NCI-H2081 treated with DMSO at 0.1 percent for 48 hours (cell line): ENCODE measurements at places on chromosomes 16 and 17.

- DNase-seq = no peak
Measured at GRCh38 chr17:80092959-80093358, 8.4 kb upstream of the GAA start.

- no peak for DNase-seq
Measured at GRCh38 chr17:36117505-36118382, 14.1 kb downstream of the CCL4 start.

DNA sequence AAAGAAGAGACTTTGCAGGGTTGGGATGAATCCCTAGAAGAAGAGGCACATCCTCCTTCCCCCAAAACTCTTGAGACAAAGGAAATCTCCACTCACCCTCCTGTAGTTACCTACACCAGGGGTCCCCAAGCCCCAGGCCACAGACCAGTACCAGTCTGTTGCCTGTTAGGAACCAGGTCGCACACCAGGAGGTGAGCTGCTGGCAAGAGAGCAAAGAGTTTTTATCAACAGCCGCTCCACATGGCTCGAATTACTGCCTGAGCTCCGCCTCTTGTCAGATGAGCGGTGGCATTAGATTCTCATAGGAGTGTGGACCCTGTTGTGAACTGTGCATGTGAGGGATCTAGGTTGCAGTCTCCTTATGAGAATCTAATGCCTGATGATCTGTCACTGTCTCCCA lies 98.9 kb downstream of the CCT6B start:
- no peak for DNase-seq

- no peak for DNase-seq
Measured at GRCh38 chr16:2775765-2776499, 1.1 kb downstream of the ELOB start.

DNA sequence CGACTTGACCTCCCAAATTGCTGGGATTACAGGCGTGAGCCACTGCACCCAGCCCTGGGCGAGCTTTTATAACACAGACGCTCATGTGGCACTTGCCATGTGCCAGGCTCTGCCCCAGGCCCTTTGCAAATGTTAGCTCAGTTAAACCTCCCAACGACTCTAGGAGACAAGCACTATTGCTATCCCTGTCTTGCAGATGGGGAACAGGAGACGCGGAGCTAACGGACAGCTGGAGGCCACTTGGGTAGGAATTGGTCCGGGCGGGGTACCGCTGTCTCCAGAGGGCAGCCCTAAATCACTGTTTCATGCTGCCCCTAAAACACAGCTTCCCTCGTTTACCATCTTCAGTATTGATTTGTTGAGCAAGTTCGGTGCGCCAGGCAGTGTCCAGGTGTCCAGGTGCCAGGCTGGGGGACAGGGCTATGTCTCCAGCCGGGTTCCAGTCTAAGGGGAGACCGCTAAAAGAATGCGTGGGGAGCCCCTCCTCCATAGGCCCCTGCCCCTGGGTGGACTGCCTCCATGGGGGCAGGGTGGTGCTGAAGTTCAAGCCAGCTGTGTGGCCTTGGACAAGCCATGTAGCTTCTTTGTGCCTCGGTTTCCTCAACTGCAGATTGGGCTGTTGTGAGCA lies 23.7 kb downstream of the TMEM235 start:
- no peak for DNase-seq

DNA sequence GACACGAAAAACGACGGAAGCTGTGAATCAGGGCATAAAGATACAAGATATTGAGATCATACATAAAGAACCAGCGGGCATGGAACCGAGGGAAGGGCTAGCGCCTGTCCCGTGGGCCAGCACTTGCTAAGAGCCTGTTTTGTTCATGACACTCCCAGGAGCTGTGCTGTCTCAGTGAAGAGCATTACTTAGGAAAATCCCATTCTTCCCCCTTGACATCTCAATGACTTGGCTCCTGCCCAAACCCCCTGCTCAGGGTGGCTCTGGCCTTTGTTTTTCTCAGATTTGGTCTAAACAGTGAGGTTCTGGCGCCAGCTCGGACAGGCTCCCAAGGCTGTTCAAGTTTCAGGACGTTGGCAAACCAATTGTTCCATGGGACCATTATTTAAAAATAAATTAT lies 79.1 kb upstream of the SEC14L1 start:
- DNase-seq = no peak

GRCh38 chr16:11408216-11408615 lies 63.0 kb downstream of the RMI2 start:
- DNase-seq = no peak

DNA sequence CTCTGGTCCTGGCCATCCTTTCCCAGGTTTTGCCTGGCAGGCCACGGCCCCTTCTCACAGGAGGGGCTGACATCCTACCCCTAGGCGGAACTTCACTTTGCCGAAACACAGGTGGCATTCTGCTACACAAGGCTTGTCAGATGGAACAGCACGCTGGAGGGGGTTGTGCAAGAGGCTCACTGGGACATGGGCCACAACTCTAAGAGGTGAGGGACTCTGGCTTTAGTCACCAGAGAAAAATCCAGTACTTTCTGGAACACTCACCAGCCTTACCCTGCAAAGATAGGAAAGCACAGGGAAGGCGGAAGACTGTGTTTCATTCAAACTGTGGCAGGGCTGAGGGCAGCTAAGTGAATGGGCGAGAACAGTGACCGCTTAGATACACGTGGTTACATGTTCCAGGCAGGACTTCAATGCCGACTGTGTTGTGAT lies 18.3 kb downstream of the CDC42EP4 start:
- DNase-seq = no peak

- no peak for DNase-seq
Measured at GRCh38 chr16:677316-678190, 2.1 kb downstream of the RHBDL1 start.

GRCh38 chr17:28187931-28188330 lies 131.1 kb upstream of the TMEM97 start:
- DNase-seq = no peak

- DNase-seq = no peak
Measured at GRCh38 chr16:10812312-10813098, 6.1 kb downstream of the TVP23A start.

DNA sequence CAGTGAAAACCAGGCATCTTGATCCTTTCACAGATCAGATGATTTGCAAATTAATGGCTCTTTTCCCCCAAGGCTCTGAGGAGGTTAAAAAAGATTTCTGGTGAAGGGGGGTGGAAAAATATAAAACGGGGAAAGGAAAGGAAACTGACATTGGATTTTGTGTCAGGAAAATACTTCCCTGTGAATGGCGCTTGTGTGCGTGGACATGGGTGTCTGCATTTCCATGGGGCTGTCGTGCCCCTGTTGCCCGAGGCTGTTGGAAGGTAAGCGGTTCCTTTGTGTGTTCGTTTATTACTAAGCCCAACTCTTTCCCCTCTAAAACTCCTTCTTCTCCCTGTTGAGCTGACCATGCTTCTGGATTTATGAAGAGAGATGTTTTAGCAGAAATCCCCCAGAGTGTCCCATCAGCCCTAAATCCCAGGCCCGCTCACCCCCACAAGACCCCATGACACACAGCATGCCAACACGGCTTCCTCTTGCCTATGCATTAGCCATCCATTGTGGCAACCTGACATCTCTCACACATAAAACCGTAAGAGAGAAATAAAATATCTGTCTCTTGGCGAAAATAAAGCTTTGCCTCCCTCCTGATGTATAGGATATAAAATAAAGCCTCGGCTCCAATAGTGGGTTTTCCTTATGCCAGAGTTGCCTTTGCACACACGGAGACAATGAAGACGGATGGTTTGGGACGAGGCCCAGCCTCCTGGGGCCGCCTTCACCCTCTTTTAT lies 7.3 kb upstream of the LHX1 start:
- DNase-seq = no peak

DNA sequence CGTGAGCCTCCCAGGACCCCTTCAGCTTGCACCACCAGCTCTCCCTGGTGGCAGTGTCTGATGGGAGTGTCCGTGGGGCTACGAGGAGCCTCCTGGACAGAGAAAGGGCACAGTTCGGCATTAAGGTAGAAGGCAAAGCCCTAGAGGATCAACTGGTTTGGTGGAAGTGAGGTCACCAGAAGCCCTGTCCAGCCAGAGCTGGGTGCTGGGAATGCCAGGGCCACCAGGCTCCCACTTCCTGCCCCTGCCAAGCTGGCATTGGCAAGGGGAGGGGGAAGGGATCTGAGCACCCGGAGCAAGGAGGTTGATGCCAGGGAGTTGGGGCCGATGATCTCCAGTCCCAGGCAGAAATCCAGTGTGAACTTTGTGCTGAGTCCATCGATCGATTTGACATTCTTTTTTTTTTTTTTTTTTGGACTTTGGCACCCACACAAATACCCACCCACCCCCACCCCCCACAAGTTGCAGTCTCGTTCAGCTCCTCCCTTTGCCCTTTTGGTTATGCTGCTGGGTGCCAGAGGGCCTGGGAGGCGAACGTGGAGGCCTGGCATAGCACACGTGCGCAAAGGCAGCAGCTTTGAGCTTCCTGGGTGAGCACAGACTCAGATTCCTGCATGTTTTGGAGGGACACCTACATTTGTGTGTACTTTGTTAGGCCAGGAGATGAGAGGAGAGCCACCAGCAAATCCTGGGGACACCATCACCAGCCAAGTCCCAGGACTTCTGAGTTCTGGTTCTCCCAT lies 2.1 kb downstream of the NHERF1 start:
- DNase-seq = no peak

GRCh38 chr17:80585890-80586845 lies 41.5 kb downstream of the RPTOR start:
- no peak for DNase-seq

DNA sequence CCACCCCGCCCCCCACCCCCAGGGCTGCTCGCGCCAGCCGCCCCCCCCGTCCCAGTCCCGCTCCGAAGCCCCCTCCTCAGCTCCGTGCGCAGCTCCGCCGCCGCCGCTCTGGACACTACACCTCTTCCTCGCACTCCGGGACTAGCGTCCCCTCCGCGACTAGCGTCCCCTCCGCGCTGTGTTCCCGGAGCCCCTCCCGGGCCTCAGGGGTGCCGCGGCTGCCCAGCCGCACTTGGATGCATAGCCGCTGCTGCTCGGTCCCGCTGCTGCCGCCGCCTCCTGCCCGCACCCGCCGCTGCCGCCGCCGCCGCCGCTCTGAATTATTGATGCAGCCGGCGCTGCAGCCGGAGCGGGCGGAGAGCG lies at the start of gene CBLN1:
TSS of gene CBLN1 (minus strand) at position 359 of the 363 bp plus-strand sequence. CDS start 373 bp downstream, outside the sequence.
- no peak for DNase-seq

DNA sequence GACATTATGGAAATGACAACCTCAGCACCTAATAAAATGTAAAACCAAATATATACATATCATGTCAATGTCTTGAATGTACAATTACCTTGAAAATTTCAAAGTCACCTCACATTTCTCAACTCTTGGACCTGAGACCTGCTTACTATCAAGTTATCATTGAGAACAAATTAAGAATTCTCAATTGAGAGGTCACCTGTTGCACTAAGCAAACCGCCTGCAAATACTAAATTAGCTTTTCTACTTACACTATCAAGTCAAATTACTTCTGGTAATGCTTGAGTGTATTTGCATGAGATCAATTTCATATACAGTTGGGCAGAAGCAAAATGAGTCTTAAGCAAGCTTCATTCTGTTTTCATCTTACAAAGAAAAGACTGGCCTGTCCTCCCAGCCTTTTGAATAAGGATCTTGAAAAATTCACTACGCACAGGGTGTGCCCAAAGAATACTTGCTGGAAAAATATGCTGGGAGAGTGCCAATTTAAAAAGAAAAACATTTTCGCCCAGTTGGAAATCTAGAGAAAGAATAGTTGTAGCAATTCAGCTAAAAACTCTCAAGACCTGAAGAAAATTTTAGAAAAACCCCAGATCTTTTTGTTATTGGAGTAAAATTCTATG lies 35.7 kb downstream of the KANSL1 start:
- DNase-seq = no peak

- DNase-seq = no peak
Measured at GRCh38 chr16:56013962-56014552, 138.9 kb upstream of the CES5A start.

DNA sequence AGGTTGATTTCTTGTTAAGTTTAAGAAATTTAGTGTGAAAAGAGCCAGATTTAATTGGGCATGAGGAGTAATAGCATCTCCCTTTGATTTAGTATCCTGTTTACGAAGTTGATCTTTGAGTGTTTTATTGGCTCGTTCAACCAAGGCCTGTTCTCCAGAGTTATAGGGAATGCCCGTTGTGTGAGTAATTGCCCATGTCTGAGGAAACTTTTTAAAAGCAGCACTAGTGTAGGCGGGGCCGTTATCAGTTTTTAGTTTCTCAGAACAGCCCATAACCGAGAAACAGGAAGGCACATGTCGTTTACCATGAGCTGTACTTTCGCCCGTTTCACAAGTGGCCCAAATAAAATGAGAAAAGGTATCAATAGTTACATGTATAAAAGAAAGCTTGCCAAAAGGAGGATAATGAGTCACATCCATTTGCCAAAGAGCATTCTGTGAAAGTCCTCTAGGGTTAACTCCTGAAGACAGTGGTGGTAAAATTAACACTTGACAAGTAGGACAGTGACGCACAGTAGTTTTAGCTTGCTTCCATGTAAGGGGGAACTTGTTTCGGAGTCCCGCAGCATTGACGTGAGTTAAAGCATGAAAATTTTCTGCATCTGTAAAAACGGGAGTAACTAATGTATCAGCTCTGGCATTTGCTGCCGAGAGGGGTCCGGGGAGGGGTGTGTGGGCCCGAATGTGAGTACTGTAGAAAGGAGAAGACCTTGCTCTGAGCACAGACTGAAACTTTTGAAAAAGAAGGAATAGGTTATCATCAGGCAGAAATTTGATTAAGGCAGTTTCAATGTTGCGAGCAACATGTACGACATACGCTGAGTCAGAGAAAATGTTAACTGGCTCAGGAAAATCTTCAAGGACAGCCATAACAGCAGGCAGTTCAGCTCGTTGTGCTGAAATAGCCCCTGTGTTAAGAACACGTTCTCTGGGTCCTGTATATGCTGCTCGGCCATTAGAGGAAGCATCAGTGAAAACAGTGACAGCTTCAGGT lies 18.5 kb upstream of the KCTD5 start:
- no peak for DNase-seq

DNA sequence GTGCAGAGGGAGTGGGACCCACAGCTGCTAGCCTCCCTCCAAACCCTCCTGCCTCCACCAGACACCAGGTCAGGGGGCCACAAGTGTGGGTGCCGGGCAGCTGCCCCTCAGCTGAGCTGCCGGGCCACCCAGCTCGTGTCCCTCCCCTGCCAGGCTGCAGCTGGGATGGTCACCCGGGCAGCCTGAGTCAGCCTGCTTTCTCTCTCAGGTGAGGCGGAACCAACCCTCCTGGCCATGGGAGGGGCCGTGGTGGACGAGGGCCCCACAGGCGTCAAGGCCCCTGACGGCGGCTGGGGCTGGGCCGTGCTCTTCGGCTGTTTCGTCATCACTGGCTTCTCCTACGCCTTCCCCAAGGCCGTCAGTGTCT lies 6.9 kb downstream of the SLC16A3 start:
- no peak for DNase-seq

DNA sequence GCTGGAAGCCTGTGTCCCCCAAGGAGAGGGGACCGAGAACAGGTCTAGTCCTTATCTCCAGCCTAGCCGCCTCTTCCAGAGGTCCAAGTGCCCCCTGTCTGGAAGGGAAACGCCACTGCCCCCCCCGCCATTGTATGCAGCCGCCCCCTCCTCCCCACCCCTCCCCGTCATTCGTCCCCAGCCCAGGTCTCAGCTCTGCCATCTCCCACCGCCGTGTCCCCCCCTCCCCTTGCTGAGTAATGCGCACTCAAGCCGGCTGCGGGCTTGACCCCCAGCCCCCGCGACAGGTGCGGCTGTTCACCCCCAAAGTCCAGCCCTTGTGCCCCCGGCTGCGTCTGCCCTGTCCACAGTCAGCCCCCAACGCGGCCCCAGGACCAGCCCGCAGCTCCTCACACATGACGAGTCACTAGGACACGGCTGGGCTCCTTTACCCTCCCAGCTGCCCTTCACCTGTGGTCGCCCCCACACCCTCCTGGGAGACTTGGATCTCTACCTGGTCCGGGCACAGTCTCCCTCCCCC lies 622 bp downstream of the GPRC5B start:
- DNase-seq = no peak

GRCh38 chr17:5539286-5539685 lies 45.0 kb downstream of the NLRP1 start:
- DNase-seq = no peak

GRCh38 chr17:45184144-45184543 lies 22.5 kb downstream of the HEXIM2 start:
- no peak for DNase-seq
